ENCODE measurements at places on chromosomes 6 and 20.

GRCh38 chr6:128784266-128784665 is 98.7 kb upstream of the LAMA2 start:
- DNase-seq = no peak

DNA sequence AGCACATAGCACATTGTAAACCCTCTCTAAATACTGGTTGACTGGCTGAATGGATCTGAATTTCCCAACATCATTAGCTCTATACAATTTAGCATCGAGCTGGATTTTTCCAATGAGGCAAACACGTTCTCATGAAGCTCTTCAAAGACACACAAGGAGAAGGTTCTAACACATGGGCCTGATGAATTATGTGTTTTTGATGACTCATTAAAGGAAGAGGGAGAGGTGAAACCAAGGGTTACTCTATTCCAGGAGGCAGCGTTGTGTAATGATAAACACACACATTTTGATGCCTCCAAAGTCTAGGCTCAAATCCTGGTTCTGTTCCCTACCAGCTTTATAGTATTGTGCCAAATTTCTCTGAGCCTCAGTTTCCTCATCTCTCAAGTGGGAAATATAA is 84.3 kb downstream of the PFDN4 start:
- DNase-seq = no peak

GRCh38 chr6:141501616-141502015 is 631.1 kb upstream of the GJE1 start:
- DNase-seq = no peak

DNA sequence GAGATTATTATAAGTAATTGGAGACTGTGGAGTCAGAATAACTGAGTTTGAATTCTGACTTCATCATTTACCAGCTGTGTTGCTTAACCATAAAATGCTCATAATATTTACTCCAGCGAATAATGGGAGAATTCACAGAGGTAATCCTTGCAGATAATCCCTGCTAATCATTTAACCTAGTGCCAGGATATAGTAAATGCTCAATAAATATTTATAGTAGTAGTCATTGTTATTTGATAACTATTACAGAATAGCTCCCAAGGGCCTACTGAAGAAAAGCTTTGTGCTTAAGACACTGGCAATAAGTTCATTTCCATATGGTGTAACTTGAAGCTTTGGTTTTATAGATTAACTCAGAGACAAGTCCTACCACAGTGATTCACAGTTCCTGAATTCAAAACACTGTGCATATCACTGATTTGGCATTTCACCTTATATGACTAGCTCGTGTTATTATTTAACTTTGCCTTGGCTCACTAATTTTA is 208.8 kb upstream of the PLCB4 start:
- no peak for DNase-seq

DNA sequence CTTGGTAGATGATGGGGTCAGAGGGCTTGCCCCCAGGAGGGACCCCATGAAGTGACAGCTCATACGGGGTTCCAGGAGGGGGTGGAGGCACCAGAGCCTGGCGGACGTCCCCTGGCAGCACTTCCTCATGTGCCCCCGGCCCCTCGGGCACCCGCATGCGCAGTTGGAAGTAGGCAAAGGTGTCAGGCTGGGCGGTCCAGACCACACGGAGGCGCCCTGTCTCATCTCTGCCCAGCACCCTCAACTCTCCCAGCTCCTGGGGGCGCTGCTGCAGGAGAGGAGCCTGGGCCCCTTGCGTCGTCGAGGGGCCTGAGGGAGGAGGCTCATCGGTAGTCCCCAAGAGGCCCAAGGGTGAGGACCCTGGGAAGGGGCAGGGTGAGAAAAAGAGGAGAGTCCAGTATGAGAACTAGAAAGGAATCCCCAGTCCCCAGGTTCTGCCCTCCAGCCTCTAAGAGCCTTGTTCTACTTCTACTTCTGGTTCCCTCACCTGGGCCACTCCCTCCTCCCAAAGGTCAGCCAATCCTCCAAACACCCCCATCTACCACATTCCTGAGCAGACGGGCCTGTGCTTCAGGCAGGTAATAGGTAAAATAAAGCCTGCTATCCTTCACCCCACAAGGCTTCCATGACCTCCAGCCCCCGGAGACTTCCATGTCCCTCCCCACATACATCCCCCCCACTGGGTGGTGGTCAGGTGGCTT is 23.2 kb downstream of the TNXB start:
- no peak for DNase-seq

DNA sequence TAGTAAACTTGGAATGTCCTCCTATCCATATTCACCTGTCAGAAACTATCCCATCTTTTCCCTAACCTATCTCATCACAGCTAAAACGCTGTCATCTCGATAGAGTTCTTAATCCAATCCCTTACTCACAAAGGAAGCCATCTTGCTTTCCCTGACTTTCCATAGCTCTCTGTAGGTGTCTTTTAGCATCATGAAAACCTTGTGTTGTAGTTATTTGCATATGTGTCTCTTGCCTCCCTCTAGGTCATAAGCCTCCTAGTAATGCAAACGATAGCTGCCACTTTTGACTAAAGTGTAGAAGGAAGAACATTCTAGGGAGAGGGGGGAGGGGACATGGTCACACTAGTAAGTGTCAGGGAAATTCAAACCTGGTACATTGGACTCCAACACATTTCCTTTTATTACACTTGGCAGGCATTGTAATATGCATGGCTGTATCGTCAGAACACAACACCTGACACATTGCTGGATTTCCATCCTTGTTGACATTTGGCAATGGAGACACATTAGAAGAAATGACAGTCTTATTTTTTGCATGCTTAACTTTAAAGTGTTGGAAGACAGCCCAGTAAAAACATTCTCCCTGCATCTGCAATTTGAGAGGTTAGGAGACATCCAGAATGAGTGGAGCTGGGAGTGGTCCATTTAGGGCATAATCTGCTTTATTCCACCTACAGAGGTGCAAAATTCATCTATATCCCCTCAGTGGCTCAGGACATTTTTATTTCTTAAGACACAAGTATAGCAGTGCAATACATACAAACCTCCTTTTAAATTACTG is 283.4 kb downstream of the HAO1 start:
- no peak for DNase-seq

GRCh38 chr20:8292793-8293192 is 160.7 kb downstream of the PLCB1 start:
- DNase-seq = no peak

GRCh38 chr6:2979819-2980464 is 8.6 kb upstream of the SERPINB6 start:
- DNase-seq = no peak

DNA sequence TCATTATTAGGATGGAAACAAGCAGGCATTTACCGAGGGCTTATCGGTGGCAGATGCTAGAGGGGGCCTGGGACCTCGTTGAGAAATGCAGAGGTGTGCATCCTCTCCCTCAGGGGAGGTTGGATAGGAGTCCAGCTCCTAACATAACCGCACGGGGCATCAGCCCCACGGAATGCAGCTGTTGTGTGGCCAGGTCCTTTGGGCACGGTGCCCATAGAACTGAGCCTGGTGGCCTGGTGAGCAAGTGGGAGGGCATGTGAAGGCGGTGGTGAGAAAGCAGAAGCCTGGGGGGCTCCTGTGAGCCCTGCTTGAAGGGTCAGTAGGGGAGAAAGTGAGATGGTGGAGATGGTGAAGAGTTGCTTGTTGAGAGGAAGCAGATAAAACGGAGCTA is 143.7 kb downstream of the CDH26 start:
- DNase-seq = no peak

DNA sequence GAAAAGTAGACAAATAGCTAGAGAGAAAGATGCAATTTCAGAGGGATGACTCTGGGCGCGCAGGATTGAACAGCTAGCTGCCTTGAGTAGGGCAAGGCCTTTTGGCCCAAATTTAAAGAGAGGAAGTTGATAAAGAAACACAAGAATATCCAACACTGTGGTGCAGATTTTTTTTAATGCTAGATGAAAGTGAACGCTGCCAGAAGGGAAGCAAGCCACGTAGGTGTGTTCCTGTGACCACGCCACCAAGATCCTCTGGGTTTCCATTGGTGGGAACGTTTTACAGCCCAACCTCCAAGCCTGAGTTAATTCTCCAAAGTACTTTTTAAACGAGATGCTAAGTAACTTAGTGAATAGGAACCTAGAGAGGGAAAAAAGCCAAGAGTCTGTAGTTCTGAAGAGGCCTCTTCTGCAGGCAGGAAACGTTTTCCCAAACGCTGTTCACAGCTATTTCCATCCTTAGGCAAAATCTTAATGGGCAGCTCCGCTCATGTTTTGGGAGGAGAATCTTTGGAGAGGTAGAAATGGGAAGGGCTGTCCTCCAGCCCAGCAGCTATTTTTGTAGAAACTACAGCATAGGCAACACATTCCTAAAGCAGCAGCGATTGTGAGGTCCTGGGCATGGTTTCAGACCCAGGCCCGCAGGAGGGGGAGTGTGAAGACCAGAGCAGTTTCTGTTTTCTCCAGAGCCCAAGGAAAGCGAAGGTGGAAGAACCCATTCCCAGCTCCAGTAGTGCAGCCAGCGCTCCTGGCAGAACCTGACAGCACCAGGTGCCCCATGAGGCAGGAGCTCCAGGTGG is 8.2 kb downstream of the LY86 start:
- DNase-seq = no peak

- no peak for DNase-seq
Observed at GRCh38 chr6:107813555-107814194, 10.4 kb downstream of the SCML4 start.

DNA sequence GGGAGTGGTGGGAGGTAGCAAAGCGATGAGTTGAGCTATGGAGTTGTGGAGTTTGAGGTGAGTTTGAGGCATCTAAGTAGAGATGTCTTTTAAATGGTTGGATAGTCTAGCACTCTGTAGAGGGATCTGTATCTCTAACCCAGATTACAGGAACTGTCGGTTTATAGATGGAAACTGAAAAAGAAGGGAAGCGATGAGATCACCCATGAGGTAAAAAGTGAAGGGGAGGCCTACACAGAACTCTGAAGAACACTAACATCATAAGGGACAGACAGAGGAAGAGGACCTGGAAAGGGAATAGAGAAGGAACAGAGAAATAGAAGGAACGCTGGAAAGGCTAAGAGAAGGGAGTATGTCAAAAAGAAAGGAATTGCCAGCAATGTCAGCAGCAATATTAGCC is 2.5 kb downstream of the HINT3 start:
- DNase-seq = no peak

DNA sequence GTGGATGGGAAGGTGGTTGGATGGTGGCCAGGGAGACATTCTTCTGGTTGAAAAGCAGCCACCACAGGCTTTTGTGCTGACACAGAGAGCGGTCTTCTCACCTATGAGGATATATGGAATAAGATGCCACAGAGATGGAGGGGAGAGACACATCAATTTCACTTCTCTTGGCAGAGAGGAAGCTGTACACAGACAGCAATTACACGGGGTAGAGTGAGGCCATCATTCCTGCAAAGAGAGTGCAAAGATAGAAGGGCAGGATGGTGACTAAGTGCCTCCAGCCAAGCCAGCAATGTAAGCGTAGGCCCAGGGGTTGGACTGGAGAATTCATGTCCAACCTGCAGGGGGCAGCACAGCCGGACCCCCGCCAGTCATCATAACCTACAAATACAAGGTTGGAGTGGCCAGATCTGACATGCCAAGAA is 56.4 kb downstream of the NRN1 start:
- DNase-seq = no peak

- DNase-seq = no peak
Observed at GRCh38 chr6:81843302-81843701, 90.8 kb upstream of the TENT5A start.

DNA sequence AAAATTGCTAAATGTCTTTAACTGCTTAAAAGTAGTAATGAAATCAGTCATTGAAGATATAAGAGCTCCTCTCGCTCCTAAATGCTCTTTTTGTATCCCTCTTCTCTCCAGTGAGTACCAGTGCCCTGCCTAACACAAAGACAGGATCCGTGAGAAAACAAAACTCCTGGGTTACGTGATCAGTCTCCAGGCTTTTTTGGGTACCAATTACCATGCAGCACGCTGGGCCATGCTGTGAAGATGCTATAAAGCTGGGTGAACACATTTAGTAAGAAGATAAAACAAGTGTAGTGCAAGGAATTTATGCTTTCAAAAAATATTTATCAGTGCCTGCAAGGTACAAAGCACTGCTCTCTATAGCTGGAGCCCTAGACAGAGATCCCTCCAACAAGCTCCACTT is 66.7 kb downstream of the AGPAT4 start:
- DNase-seq = no peak

DNA sequence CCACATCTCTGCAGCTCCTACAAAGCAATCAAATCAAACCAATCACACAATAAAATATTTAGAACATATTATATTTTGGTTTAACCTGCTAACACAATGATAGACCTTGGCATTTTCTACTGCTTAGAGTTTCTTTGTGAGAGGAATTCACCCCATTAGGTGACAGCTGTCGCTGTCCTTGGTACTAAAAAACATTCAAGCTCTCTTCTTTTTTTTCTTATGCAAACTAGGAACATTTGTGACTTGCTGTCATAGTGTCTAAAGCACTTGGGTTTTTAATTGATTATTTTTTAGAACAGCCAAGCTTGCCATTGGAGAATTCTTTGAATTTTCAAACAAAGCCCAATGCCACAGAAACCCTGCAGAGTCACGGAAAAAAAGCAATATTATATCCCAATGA is 46.4 kb downstream of the CNR1 start:
- peak; percentile 7 for DNase-seq

GRCh38 chr6:118203545-118203944 is 296.5 kb downstream of the SLC35F1 start:
- no peak for DNase-seq

DNA sequence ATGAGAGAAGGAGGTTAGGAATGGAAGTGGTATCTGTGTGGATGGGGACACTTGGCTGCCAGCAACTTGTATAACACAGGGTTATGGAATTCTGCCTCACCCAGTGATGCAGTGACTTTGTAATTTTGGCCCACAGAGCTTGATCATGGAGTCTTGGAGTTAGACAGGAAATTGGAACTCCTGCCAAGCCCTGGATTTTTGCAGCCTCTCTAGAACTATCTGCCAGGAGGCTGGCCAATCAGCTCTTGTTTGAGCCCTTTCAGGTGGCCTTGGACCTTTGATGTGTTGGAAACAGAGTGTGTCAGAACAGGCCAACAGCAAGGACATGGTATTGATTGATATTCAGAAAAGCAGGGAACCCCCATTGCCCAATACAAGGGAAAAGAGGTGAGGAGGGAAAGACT is 157.7 kb upstream of the GGTLC1 start:
- DNase-seq = no peak

- no peak for DNase-seq
Observed at GRCh38 chr20:49415005-49415667, 67.3 kb downstream of the KCNB1 start.

GRCh38 chr20:41119614-41120561 is 17.5 kb upstream of the PLCG1 start:
- no peak for DNase-seq

DNA sequence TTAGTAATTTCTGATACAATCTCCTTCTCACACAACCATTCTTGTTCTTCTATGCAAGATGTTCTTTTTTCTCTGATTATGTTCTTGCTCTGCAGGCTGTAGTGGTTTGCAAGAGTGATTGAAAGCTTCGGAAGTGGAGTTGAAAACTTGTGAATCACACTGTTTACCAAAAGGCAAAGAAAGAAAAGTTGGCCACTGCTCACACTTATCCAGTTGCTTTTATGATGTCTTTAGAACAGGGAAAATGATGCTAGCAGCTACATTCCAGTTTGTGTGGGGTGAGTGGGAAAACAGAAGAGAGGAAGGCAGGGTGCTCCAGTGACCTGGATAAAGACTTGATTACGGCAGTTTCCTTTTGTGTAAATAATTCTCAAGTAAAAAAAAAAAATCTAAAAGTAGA is 583.3 kb downstream of the TENT5A start:
- no peak for DNase-seq
